Kidney epithelial cell (primary cell): ENCODE measurements at places on chromosomes 6 and 20. TPM values are rescaled to one million over a fixed set of nuclear protein-coding genes. Genes with fewer than 3 reads are reported as not detected.
A peak's percentile ranks its signal among the peaks of the same experiment; 100 is the strongest.

GRCh38 chr6:46626228-46626909, 26.2 kb downstream of the CYP39A1 start:
- DNase-seq: no peak

DNA sequence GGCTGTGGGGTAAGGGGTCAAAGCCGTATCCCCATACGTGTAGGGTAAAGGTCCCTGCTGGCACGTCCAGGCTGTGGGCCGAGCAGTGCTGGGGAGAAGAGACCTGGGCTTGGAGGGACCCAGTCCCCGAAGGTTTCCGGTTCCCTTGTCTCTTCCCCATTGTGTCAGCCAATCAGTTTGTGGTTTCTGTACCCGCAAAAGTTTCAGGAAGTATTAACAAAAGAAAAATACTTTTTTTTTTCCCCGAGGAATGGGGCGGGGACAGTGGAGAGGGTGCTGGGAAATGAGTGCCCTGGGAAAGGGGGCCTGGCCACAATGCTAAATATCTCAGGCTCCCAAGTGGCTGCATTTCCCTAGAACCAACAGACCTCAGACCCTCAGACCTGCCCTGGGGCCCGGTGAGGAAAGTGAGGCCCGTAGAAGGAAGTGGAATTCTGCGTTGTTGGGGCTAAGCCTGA, 15.2 kb upstream of the AMD1 start:
- DNase-seq: no peak

- DNase-seq: peak; percentile 31
Observed at GRCh38 chr6:123925842-123926399, 122.3 kb downstream of the NKAIN2 start.

- DNase-seq: no peak
Observed at GRCh38 chr20:59006167-59006863, 739 bp downstream of the CTSZ start.

DNA sequence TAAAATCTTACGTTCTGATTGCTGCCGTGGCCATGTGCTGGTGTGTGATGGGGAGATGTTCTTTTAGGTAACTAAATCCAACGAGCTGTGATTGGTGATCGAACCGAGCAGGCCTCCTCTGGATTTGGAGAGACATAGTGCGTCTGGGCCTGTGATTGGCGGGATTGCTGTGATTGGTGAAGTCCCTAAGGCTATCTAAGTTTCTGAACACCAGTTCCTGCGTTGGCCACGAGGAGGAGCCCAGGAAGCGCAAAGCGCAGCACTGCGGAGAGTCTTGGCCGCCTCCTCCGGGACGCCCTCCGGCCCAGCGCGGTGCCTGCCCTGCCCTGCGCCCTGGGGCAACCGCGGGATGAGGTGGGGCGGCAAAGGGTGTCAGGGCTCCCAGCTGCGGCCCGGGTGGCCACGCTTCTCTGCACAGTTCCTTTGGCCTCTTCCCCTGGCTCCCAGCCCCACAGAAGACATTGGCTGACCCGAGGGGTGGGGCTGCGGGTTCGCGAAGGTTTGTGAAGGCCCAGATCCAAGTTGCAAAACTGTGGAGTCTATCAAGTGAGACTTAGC, 33.0 kb downstream of the HNF4A start:
- DNase-seq: peak; percentile 18

- no peak for DNase-seq
Observed at GRCh38 chr6:108751851-108752732, 96.1 kb upstream of the ARMC2 start.

DNA sequence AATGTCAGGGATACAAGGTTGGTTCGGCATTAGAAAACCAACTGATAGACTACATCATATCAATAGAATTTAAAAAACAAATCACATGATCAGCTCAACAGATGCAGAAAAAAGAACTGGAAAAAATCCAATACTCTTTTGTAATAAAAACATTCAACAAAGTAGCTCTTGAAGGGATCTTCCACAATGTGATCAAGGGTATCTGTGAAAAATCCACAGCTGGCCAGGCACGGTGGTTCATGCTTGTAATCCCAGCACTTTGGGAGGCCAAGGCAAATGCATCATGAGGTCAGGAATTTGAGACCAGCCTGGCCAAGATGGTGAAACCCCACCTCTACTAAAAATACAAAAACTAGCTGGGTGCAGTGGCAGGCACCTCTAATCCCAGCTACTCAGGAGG, 63.1 kb downstream of the ASCC3 start:
- DNase-seq: no peak

- DNase-seq: no peak
Observed at GRCh38 chr6:32294566-32294965, 70.7 kb upstream of the NOTCH4 start.

- no peak for DNase-seq
Observed at GRCh38 chr20:19113343-19113930, 99.0 kb upstream of the SLC24A3 start.

- DNase-seq: no peak
Observed at GRCh38 chr6:168314948-168315347, 4.6 kb downstream of the DACT2 start.

GRCh38 chr20:7829776-7830175, 110.5 kb downstream of the HAO1 start:
- DNase-seq: no peak

DNA sequence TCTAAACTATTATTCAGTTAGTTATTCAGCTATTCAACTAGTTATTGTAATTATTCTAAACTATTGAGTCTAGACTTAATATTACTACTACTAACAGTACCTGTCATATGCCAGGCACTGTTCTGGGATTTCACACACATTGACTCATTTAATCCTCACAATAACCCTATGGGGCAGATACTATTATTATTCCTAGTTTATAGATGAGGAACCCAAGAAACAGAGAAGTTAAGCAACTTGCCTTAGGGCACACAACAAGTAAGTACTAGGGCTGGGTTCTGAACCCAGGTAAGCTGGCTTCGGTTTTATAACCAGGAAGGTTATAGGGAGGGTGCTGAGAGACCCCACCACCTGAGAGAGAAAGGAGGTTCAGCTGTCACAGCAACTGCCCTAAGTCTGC, 7.8 kb downstream of the TEAD3 start:
- no peak for DNase-seq

DNA sequence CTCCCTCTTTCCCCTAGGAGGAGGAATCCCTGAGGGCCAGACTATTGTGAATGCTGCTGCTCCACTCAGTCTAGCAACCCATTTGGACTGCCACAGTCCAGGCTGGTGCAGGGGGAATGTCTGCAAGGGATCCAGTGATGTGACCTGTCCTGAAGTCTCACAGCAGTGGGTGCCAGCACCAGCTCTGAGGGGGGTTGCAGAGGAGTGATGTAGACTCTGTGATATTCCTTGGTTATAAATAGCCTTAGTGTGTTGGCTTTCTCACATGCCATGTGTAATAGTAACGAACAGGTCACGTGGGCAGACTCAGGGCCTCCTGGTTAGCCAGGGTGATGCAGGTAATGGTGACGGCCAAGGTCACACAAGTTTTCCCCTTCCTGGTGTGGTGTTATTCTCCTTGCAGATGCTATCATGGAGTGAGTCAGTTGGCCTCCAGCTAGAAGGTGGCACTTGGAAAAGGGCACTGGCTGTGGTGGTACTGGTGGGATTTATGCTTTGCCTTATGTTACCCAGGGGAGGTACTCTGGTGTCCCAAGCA, 404.4 kb downstream of the UTRN start:
- DNase-seq: no peak

- DNase-seq: no peak
Observed at GRCh38 chr6:111844376-111844775, 28.9 kb downstream of the FYN start.

- DNase-seq: no peak
Observed at GRCh38 chr6:20332441-20333006, 69.2 kb upstream of the E2F3 start.

- no peak for DNase-seq
Observed at GRCh38 chr6:72022830-72023229, 136.5 kb downstream of the RIMS1 start.

- DNase-seq: no peak
Observed at GRCh38 chr6:17297271-17298080, 16.3 kb downstream of the RBM24 start.

DNA sequence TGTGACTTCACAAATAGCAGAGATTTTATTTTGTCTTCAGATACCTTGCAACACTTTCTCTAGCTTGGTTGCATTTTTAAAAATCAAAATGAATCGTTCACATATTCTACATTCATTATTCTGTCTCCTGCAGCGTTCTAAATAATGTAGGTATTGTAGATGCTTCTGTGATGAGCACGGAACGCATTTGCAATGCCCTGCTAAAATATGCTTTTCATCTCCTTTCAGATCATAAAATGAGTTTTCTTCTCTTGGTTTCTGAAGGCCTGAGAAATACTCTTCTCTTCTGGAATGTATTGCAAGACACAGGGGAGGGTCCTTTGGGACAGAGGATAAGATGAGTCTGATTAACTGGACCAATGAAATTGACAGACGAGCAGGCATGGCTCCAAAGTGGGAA, 390.7 kb downstream of the PREX1 start:
- no peak for DNase-seq

- no peak for DNase-seq
Observed at GRCh38 chr6:34022250-34022872, 123.5 kb downstream of the GRM4 start.

- peak; percentile 81 for DNase-seq
Observed at GRCh38 chr6:71420693-71421328, 132.2 kb downstream of the OGFRL1 start.

DNA sequence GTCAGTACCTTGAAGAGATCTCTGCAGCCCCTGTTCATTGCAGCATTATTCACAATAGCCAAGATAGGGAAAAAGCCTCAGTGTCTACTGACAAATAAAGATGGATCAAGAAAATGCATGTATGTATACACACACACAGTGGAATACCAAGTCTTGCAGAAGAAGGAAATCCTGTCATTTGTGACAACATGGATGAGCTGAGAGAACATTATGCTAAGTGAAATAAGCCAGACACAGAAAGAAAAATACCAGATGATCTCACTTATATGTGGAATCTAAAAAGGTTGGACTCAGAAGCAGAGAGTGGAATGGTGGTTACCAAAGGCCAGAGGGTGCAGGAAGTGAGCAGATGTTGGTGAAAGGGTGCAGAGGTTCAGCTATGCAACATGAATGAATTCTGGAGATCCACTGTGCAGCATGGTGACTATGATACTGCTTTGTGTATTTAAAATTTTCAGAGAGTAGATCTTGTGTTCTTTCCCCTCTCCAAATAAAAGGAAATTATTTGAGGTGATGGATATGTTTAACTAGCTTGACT, 11.0 kb upstream of the SLC22A1 start:
- no peak for DNase-seq

- DNase-seq: no peak
Observed at GRCh38 chr20:36215778-36216177, 20.5 kb upstream of the AAR2 start.

DNA sequence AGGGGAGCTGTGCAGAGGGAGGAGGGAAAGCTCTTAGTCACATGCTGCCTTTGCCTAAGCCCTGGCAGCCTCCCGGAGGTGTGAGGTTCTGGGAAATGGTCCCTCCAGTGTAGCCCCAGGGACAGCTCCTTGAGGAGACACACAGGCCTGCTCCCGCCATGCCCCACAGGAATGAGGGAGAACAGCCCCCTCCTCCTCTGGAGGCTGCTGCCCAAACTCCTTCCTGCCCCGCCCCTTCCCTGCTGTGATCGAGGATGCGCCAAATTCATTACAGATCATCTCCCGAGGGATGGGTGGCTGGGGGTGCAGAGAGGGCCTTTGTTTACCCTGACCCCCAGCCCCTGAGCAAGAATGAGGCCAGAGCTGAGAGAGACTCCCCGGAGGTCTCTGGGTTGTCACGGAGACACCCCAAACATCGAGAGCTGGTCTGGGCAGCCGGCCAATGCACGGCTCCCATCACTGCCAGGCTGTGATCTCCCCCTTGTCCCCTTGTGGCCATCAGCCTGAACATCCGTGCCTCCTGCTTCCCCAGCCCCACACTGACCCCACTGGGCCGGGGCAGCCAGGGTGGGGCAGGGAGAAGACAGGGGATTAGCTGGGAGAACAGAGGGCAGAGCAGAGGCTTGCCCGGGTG, 8.4 kb downstream of the CYP21A2 start:
- no peak for DNase-seq

- DNase-seq: no peak
Observed at GRCh38 chr6:109255946-109256640, 126.2 kb downstream of the CD164 start.

DNA sequence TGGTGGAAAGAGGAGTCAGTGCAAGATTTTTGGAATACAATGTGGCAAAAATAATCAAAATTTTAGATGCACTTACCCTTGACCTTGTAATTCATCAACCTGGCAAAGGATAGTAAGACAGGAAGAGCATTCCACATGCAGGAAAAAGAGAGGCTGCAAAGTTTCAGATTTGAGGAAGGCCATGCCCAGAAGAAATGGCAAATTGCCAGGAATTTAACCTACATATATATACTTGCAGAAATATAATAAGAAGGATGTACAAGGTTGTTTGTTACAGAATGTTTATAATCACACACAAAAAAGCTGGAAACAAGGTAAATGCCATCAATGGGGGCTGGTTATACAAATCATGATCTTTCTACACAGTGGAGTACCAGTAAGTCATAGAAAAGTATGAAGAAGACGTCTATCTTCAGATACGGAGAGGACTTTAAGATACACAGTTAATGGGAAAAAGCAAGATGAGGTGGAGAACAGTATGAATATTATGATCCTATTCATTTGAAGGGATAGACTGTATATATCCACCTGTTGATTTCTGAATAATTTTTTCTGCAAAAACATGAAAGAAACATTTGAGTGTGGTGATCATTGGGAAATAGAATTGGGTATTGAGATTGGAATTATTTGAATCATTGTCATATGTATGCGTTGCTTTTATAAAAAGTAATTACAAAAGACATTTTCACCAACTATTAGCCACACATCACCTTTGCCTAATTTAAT, 253.8 kb downstream of the TBC1D7 start:
- DNase-seq: no peak

GRCh38 chr6:27575594-27576361, 102.9 kb upstream of the ZNF184 start:
- DNase-seq: no peak

GRCh38 chr20:671252-672030, 4.2 kb downstream of the SCRT2 start:
- no peak for DNase-seq

- no peak for DNase-seq
Observed at GRCh38 chr6:27830212-27830599, 82.0 kb downstream of the OR2B2 start.

- DNase-seq: no peak
Observed at GRCh38 chr6:131173680-131174079, 38.4 kb downstream of the AKAP7 start.

DNA sequence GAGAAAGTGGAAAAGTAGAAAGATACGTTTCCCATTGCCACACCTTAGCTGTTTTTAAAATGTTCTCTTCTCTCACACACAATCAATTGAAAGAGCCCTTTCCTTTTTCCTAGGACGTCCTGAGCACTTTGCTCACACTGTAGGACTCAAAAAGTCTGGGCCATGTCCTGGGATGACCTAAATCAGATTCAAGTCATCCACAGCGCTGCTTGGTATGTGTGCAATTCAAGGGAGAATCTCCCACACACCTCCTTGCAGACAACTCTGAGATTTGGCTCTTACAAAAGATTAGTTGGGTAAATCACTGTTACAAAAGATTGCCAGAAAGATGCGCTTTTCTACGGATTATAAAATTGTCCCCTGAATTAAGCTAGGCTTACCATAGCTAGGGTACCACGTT, 130.1 kb downstream of the RNASET2 start:
- no peak for DNase-seq

GRCh38 chr6:46882645-46883044, 39.1 kb downstream of the ADGRF5 start:
- DNase-seq: no peak

Gene KHDC1
- total RNA-seq: 2.9 and 3.3 TPM in 2 replicates

Gene PCNA
- 89.6 and 92.7 TPM in 2 replicates for total RNA-seq

Gene LY6G6F
- total RNA-seq: not detected in 2 replicates

Gene SLC26A8
- total RNA-seq: not detected in 2 replicates

Gene NR2E1
- not detected in 2 replicates for total RNA-seq

Gene TRIM40
- not detected in 2 replicates for total RNA-seq
